ENCODE measurements at places on chromosomes 3 and 15.

DNA sequence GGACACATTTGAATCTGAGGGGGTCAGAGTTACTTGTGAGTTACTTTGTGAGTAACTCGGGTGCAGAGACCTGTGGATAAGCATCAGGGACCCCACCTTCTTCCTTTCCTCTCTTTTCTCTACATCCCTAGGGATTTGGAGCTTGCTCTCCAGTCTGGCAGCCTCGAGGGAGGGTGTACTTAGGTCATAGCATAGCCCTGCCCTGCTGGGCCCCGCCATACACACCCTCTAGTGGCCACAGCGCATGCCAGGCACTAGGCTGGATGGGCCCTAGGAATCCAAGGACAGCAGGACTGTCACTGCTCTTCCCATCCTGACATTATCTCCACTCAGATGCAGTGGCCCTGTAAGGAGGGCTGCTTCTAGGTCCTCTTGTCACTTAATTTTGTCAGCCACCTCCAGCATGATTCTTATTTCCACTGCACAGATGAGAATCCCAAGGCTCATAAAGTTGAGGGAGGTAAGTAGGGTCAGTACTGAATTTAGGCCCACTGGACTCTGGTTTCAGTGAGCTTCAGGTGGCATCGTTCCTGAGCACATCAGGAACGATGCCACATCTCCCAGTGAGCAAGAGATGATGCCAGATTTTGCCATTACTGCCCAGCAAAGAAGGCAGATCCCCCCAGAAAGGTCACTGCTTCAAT, 3.6 kb upstream of the SMAD6 start:
- no peak for DNase-seq

- DNase-seq, result peak; percentile 93
These were observed at the start of gene ANP32A for GRCh38 chr15:68820295-68821189. Gene ANP32A, minus strand, starts transcription at chr15:68820895. Its CDS starts 144 bp downstream, at chr15:68820751.

GRCh38 chr15:39472621-39473297, 108.1 kb upstream of the THBS1 start:
- DNase-seq, result no peak

GRCh38 chr3:97235611-97236315, 421.4 kb downstream of the EPHA6 start:
- DNase-seq, result no peak

- DNase-seq, result no peak
These were observed 580.2 kb downstream of the NLGN1 start for GRCh38 chr3:173977747-173978146.

GRCh38 chr3:98259707-98260106, 4.3 kb upstream of the OR5H6 start:
- no peak for DNase-seq

DNA sequence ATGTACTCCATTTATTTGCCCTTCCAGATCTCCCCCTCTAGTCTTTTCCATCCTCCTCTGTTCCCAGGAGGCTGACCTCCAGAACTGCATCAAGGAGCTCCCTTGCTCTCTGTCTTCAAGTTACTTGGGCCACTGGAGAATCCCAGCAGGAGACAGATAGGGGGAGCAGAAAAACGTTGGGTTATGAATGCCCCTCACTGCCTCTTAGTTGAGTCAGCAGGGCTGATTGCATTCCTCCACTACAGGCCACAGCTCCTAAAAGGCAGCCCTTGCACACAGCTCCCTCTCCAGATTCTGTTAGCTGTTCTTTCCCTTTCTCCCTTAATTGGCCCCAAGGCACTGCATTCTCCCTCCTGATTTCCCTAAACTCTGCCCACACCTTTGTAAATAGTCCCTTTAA, 12.4 kb upstream of the CEP152 start:
- no peak for DNase-seq

GRCh38 chr15:80832686-80833085, 53.5 kb downstream of the CEMIP start:
- no peak for DNase-seq

DNA sequence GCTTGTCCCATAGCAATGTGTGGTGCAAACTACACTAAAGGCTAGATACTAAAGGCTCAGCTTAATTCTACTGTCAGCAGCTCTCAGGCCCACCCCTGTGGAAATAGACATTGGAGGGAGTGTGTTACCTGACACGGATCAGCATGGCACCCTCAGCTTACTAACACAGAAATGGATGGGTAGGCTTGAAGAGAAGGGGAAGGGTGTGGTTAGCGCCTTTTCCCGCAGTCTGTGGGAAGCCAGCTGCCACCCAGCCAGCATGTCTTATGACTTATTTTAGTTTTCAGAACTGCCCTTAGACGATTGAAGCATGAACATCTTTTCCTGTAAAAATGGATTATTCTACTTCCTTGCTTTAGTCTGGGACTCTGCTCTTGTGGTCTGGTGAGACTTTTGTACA, 25.8 kb upstream of the ADPGK start:
- DNase-seq, result no peak

DNA sequence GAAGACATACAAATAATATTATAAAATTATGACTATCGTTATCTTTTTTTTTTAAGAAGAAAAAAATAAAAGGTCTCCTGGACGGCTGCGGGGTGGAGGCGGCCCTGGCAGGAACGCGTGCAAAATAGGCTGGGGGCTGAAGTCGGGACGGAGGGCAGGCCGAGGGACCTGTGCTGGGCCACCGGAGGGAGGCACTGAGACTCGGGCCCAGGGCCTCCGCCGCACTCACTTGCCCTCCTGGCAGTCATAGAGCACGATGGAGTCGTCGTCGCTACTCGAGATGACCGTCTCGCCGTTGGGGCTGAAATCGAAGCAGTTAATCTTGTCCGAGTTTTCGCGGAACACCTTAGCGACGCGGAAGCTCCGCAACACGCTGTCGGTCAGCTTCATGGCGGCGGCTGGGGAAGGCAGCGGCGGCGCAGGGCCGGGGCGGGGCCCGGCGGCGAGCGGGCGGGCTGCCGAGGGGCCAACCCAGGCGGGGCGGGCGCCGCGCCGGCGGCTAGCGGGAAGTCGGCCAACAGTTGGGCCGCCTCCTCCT, 408 bp downstream of the WDR82 start:
- DNase-seq, result peak; percentile 37

DNA sequence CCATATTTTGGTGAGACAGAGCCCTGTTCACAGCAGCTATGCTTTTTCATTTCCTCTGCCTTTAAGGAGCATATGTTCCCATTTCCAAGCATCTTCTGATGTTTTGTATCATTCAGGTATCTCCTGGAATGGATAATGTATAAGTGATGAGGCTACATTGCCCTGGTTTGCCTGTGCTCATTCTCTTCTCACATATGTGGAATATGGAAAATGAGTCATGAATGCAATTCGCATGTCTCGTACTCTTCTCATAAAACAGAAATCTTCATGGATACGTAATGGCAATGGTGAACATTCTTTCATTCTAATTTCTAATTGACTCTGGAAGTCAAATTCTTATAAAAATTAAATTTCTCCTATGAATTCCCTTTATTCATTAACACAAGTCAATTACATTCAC, 143.1 kb downstream of the CDIN1 start:
- no peak for DNase-seq

- DNase-seq, result no peak
These were observed 198.3 kb upstream of the TGFBR2 start for GRCh38 chr3:30408105-30408557.

- no peak for DNase-seq
These were observed 71.4 kb downstream of the EXOG start for GRCh38 chr3:38567498-38567897.

DNA sequence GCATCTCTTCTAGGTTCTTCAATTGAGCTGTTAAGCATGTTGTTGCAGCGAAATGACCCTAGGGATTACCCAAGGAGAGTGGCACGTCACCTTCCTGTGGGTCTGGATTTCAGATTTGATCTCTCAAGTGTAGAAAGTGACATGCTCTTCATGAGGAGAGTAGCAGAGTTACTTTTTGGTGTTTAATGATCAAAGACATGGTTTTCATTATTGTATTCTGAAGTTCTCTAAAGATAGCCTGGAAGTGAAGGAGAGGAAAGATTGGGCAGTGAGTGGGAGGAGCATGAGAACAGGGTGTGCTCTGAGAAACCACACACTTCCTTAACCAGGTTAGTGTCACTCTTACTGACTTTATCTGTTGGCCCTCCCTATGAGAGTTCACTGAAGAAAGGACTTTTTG, 153.6 kb downstream of the AKAP13 start:
- no peak for DNase-seq

DNA sequence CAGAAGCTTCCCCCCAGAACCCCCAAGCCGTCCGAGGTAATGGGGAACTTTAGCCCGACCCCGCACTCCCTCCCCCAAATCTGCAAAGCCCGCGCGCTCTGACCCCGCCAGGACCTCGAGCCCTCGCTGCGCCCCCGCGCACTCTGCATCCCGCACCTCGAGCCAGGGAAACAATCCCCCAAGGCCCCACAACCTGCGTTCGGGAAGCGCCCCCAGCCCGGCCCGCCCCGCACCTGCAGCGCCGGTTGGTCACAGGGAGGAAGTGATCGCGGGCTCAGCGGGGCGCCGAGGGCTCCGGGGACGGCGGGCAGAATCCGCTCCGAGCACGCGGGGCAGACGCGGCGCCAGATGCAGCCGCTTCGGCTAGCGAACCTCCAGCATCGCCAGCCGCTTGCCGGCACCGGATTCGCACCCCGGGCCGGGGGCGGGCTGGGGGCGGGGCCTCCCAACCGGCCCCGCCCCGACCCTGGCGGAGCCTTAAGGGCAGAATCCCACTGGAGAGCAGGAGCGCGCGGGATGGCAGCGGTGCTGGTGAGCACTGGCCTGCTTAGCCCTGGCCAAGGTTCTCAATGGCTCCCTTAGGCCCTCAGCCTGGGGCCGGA, at the start of gene CAMKV:
TSS of gene CAMKV (minus strand) at position 382 of the 602 bp plus-strand sequence. CDS start 7,518 bp downstream, outside the sequence.
- no peak for DNase-seq

DNA sequence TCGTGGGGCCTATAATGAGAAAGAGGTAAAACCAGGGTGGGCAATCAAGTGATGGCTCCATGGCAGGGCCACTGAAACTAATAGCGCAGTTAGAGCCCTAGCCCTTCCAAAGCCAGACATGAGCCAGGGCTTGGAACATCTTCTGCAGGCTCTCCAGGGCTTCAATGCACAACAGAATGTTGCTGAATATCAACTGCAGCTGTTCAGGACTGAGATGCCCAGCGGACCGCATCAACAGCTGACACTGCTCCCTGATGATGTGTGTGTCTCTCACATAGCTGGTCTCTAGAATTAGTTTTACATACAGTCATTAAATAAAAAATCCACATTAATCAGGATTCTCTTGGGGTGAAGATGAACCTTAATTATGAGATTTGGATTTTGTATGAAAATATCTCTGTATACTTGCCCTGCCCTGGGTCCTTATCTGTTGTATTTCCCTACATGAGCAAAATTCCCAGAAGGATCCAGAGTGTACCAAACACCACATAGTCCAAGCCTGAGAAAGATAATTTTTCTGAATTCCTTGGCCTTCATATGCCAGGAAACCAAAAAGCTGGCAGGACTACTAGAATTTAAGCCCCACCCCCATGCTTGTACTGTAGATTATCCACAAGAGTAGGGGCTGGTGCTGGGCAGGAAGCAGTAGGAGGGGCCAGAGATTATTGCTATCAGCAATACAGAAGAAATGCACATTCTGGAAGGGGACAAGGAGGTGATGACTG, 7.7 kb upstream of the GOLGB1 start:
- no peak for DNase-seq

- no peak for DNase-seq
These were observed 509.1 kb downstream of the SHQ1 start for GRCh38 chr3:72338942-72339669.

DNA sequence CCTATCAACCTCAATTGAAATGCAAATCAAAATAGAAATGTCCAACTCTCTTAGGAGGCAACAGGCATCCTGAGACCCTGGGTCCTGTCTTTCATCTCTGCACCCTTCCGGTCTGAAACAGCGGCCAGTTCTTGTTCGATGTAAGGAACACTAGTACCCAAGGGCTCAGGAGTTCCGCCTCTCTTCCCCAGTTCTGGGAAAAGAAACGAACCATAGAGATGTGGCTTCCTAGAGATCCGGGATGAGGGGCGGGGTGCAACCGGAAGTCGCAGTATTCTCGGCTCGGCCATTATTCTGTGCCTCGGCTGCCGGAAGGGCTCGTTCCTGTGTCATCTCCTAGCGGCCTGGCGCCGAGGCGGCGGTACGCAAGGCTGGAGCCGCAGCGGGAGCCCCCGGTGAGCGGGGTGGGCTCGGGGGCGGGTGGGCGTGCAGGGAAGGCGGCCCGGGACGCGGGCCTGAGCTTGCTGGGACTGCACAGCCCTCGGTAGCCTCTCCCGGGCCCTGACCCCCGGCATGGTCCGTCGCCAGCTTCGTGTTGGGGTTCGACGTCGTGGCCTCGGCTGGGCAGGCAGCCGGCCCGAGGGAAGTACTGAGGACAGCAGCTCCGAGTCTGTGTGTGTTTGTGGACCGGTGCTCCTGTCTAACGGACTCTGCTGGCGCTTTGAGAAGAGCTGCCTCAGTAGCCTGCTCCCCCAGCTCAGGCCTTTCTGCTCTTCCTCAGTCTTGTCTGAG, at the start of gene ZNF197:
TSS of gene ZNF197 (plus strand) at position 288 of the 732 bp plus-strand sequence. CDS start 4,119 bp downstream, outside the sequence.
- peak; percentile 25 for DNase-seq

DNA sequence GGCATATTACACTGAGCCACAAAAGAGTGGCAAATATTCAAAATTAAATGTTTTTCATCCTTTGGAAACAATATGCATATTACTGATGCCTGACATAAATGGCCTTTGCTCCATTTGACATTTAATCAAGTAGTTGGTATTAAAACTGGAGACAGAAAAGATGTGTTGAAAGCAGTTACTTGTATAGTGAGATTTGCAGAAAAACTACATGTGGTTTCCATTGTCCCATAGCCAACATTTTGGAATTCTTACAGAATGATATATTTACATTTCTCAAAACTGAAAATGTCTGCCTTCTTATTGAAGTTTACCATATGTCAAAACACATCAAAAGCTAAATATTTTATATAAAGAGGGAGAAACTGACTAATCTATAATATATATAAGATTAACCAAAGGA, 21.6 kb downstream of the SHOX2 start:
- no peak for DNase-seq

DNA sequence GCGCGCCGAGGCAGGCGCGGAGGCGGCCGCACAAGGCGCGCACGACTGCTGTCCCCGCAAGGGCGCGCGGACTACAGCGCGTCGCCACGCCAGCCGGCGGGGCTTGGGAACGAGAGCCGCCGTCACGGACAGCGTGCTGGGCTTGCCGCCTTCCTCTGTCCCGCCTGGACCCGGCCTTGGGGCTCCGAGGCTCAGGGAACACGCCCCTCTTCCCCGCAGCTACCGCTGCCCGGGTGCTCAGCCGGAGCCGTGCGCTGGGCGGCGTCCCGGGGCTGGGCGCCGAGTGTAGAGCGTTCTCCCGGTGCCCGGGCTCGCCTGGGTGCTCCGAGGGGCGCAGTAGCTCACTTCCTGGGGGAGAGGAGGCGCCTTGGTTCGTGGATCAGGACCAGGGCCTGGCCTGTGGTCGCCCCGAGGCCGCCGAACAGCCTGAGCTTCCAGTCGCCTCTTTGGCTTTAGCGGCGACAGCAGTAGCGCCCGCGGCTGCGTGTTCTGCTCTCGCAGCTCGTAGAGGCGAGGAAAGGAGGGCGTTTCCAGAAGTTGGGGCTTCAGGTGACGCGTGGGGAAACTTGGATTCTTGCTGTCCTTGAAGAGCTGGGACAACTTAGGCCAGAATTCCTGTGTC, 226.7 kb upstream of the C2CD4B start:
- no peak for DNase-seq

GRCh38 chr15:31083370-31083780, 18.1 kb downstream of the TRPM1 start:
- DNase-seq, result no peak

GRCh38 chr15:70486012-70486411, 277.3 kb downstream of the UACA start:
- DNase-seq, result no peak

All from stimulated activated CD4-positive, alpha-beta T cell treated with anti-CD3 and anti-CD28 coated beads, Interleukin-1b, Interleukin-23, amount 100 ng/mL, for 1 hour (primary cell).